ENCODE measurements at places on chromosomes 16 and 17. TPM values are rescaled to one million over a fixed set of nuclear protein-coding genes. Genes with fewer than 3 reads are reported as not detected.

PIRT gene
- total RNA-seq: 0.32 TPM

KATNIP gene
- 38.9 TPM for total RNA-seq

HBA2 gene
- total RNA-seq: 30.0 TPM

SMIM5 gene
- 15.5 TPM for total RNA-seq

KCNG4 gene
- not detected for total RNA-seq

DNA sequence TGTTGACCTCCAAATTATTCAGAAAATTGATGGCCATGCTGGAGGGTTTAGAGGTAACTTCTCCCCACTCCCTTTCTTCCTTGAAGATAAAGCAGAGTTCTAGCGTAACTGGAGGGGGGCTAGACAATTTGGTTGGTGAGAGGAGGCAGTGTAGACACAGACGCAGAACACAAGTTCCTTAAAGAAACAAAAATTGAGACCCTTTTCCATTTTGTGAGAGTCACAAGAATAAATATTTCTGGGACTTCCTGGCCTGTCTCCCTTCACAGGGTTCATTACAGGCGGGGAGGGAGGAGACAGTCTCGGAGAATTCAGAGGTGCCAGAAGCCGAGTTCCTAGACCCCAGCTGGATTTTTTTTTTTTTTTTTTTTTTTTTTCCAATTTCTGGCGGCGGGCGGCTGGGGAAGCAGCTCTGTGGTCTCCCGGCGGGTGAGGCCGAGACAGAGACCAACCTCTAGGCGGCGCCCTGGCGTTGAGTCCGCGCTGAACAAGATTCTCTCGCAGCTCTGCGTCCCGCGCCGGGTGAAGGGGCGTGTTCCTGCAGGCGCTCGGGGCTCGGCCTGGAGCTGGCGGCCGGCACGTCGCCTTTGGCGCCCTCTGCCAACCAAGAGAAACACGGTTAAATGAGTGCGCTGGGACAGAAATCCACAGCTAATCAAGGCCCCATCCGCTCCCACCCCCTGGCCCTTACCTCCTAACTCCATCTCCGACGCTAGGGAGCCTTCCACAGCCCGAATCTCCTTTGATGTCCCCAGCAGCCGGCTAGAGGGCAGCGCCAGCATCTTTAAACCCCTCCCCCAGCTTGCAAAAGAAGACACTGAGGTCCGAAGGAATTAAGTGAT, 10.2 kb upstream of the HOXB9 start:
- peak; percentile 49 for DNase-seq

DNA sequence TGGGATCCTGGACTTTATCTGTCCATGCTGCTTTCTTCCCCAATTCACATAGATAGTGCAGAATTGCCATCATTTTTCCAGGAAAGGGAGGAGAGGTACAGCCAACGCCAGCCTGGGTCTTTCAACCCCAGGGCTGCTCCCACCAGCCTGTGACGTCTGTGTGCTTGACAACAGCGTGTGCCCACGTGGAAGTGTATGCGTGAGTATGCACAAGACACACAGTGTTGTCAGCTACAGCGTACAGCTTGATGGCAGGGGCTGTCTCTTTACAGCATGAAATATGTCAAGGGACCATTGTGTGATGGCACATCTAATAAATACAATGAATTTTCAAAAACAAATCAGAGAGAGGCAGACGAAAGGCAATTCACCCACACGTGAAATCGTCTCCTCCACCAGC, 62.3 kb downstream of the GSG1L start:
- DNase-seq: no peak

GRCh38 chr17:58065238-58065637, 18.0 kb upstream of the DYNLL2 start:
- no peak for DNase-seq

GRCh38 chr17:81419886-81420768, 24.9 kb downstream of the BAHCC1 start:
- DNase-seq: peak; percentile 59

GRCh38 chr16:3095869-3096268, 3.2 kb downstream of the ZSCAN10 start:
- DNase-seq: no peak

DNA sequence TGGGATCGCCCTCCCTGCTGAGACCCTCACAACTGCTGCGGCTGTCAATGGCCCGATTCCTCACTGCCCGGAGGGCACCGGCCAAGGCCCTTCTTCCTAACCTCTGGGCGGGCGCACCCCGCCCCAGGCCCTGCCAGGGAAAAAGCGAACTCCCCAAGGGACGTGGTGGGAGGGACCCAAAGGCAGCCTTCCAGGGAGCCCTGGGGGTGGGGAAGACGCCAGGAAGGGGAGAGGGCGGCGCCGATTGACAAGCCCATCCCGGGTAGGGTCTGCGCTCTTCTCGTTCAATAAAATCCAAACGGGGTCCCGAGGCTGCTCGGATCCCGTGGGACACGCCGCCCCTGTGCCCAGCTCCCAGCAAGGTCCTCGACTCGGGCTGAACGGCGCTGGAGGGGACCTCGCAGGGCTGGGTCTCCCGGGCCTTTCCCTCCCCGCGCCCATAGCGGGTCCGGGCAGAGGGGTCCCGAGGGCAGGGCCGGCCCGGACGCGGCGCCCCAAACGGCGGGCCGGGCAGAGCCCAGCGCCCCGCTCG, 416 bp downstream of the KIFC3 start:
- no peak for DNase-seq

DNA sequence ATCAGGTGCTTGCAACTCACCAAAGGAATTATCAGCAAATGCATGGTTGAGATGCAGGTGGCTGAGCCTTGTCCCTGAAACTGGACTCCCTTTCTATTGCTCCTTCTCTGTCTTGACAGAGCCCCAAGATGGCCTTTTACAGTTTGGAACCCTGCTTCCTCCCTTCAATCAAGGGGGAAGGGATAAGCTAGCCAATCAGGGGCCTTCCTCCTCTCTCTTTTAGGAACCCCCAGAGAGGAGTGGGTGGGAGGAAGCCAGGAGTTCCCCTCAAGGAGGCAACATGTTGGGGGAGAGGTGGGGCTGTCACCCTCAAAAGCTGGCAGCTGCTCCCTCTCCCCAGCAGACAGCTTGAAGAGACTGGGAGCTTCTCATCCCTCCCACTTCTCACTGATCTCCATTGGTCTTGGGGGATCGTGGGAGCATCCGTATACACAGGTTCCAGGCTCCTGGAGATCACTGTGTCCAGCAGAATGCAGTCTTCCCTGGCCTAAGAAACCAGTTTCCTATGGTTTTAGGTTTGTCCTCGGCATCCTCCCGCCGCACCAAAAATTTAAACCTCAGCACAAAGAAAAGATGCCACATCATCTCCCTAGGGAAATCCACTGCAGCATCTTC, 7.2 kb downstream of the RASL10B start:
- no peak for DNase-seq

DNA sequence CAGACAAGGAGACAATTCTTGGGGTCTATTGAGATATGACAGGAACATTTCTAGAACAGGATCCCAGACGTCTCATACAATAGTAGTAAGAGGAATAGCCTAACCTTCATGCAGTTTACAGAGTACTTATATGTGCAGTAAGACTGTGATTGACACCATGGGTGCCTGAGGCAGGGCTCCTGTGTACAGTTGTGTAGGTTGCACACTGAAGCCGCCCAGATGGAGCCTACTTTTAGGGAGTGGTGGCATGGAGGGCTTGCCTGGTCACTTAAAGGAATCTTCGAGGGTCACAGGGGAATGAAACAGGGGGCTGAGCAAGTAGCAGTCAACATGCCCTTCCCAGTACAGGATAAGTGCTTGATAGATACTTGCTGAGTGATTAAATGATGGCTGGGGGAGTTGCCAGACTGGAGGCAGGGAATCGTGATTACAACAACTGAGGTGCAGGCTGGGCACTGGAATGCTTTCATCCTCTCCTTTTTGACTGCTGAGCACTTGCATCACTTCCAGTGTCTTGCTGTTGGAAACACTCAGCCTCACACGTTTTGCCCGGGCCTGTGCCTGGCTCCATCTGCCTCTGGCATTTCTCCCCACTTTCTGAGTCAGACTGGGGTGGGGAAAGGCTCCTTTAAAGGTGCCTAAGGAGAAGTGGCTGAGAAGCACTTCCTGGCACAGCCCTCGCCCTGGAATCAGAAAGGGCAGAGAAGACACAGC, 71.0 kb downstream of the COPRS start:
- DNase-seq: peak; percentile 55

DNA sequence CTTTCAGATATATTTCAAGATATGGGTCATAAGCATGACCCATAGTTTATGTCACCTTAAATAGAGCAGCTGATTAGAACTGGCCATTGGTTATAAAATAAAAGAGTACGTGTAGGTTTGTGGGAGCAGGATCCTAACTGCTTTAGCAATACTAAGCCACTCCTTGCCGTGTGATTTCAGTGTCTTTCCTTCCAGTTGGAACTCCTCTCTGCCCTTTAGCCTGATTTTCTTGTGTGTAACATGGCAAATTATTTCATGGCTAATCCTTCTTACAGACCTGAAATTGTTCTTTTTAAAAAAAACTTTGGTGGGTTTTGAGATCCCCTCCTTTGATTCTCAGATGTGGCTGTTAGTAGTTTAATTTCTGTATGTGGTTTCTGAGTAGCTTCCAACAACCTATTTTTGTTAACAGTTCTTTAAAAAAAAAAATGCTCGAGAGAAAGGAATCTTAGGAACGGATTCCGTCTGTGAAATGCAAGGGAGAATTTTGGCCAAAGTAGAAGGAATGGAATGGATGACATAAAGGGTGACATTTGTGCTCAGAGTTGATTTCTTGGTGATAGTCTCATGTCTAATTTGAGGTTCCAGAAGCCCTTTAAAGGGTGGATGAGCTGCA, 39.9 kb downstream of the DHRS7B start:
- no peak for DNase-seq
